ENCODE measurements at places on chromosomes 16 and 17. TPM values are rescaled to one million over a fixed set of nuclear protein-coding genes. Genes with fewer than 3 reads are reported as not detected.

LPCAT2 gene
- total RNA-seq = 7.7 TPM

RCVRN gene
- not detected for total RNA-seq

PIRT gene
- total RNA-seq = not detected

CA5A gene
- total RNA-seq = not detected

PPP1R9B gene
- total RNA-seq = 32.2 TPM

FZD2 gene
- 50.3 TPM for total RNA-seq

WNK4 gene
- total RNA-seq = 6.7 TPM

ELOB gene
- total RNA-seq = 485 TPM
